Body of pancreas (tissue), 4 donors: ENCODE measurements at places on chromosomes 11 and 22. TPM values are rescaled to one million over a fixed set of nuclear protein-coding genes. Genes with fewer than 3 reads are reported as not detected.

GRCh38 chr11:83687787-83688186 is 401.6 kb upstream of the CCDC90B start:
- DNase-seq: no peak
- H3K27me3 ChIP-seq: no peaks in the 10 kb centered on the region
- no peak overlapping the region for H3K4me3 ChIP-seq
- H3K4me1 ChIP-seq: peaks cover 10% of the 10 kb centered on the region
- H3K27ac ChIP-seq: no peak overlapping the region
- H3K36me3 ChIP-seq: no peaks in the 10 kb centered on the region

DNA sequence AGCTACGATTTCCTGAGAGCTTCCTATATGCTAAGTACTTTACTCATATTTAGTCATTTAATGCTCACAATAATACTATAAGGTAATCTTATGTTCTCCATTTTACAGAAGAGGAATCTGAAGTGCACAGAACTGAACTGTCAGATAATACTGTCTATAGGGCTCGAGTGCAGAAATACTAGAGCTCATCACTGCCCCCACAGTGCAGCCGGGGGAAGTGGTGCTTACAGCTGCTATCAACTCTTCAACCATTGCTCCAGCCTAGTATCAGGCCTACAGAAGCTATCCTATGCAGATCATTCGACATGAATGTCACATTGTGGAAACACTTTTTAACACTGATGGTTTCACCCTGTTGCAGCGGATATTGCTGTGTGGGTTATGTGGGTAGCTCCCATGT is 929.9 kb downstream of the NTM start:
- H3K36me3 ChIP-seq: no peaks in the 10 kb centered on the region
- H3K4me1 ChIP-seq: no peaks in the 10 kb centered on the region
- no peaks in the 10 kb centered on the region for H3K27me3 ChIP-seq
- no peak overlapping the region for H3K27ac ChIP-seq
- H3K4me3 ChIP-seq: no peak overlapping the region

The APOC3 gene
- total RNA-seq: not detected

GRCh38 chr11:75784085-75784478 is 15.5 kb downstream of the DGAT2 start:
- DNase-seq: no peak
- no peak overlapping the region for H3K4me3 ChIP-seq

DNA sequence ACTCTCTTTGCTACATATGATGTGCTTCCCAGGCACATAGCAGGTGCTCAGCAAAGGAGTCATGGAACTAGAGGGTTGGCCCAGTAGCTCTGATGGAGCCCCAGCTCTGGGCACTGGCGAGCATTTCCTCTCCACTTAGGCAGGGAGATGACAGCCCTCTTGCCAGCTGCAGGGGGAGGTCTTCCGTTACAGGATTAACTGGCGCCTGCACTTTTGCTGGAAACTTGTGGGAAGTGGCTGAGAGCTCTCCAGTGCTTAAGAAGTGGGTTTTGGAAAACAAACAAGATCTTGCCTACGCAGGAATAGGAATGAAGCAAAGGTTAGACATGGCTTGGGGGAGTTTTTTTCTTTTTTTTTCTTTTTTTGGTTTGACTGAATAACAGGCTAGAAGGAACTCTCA is 75.5 kb downstream of the MICAL2 start:
- H3K4me3 ChIP-seq: no peak overlapping the region
- H3K36me3 ChIP-seq: no peaks in the 10 kb centered on the region
- no peaks in the 10 kb centered on the region for H3K4me1 ChIP-seq
- no peaks in the 10 kb centered on the region for H3K27me3 ChIP-seq
- H3K27ac ChIP-seq: no peak overlapping the region
- no peak for DNase-seq

GRCh38 chr11:59413646-59414045 is 12.6 kb downstream of the OR5A2 start:
- no peak for DNase-seq
- H3K4me3 ChIP-seq: no peak overlapping the region
- H3K27ac ChIP-seq: no peak overlapping the region
- no peaks in the 10 kb centered on the region for H3K36me3 ChIP-seq
- no peaks in the 10 kb centered on the region for H3K27me3 ChIP-seq
- no peaks in the 10 kb centered on the region for H3K4me1 ChIP-seq

DNA sequence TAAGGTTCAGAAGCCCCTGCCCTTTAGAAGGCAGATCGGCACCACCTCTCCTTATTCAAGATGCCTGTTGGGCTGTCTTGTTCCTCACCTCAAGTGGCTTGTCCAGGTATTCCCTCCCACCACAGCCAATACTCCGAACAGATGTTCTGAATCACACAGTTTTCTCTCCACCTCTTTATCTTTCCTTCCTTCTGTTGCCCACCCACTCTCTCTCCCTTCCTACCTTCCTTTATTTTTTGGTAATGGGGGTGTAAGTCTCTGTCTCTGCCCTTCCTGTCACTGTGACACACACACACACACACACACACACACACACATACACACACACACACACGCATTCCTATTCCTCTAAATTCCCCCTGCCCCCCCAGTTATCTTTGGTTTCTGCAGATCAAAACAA is 8.4 kb downstream of the BEST1 start:
- H3K27me3 ChIP-seq: no peaks in the 10 kb centered on the region
- no peaks in the 10 kb centered on the region for H3K36me3 ChIP-seq
- H3K4me1 ChIP-seq: peaks cover 40% of the 10 kb centered on the region
- DNase-seq: no peak
- H3K27ac ChIP-seq: no peak overlapping the region

DNA sequence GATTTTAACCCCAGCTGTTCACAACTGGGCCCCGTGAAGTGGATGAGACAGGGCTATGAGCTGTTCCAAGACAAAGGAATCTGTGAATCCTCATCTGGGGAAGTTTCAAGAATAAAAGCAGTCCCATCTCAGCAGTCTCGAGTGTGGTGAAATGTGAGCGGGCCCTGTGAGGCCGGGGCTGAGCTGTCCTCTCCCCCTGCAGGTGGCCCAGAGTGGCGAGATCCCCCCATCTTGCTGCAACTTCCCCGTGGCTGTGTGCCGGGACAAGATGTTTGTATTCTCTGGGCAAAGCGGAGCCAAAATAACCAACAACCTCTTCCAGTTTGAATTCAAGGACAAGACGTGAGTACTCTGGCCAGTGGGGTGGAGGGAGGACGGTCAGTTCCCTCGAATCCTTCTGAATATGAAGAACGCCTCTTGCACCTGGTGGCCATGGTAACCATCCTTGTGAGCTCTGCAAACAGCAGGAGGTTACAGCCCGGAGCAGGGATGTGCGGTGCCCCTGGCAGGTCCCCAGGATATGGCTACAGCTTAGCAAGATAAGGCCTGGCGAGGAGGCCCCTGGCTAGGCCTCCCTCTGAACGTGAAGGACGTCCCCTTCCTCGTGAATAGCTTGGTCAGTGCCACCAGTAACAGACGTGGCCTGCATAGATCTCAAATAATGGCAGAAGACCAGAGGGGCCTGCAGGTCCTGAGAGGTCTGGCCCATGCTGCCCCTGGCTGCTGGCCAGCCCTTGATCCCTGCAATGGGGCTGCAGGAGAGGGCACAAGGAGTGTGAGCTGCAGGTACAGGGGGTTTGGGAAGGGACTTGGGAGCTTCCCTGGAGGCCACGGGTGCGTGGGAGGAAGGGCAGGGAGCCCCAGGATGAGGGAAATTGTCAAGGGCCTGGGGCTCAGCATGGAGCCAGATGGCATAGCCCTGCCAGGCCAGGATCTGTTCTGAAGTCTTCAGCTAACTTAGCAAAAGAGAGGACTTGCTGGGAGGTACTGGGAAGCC is 8.4 kb downstream of the LZTR1 start:
- DNase-seq: no peak
- H3K36me3 ChIP-seq: peaks cover 8% of the 10 kb centered on the region
- no peaks in the 10 kb centered on the region for H3K4me1 ChIP-seq
- no peaks in the 10 kb centered on the region for H3K27me3 ChIP-seq
- H3K4me3 ChIP-seq: no peak overlapping the region
- no peak overlapping the region for H3K27ac ChIP-seq

The TRIM6 gene
- 2.6 TPM for total RNA-seq

The MS4A4E gene
- not detected for total RNA-seq

The NXPE4 gene
- not detected for total RNA-seq

DNA sequence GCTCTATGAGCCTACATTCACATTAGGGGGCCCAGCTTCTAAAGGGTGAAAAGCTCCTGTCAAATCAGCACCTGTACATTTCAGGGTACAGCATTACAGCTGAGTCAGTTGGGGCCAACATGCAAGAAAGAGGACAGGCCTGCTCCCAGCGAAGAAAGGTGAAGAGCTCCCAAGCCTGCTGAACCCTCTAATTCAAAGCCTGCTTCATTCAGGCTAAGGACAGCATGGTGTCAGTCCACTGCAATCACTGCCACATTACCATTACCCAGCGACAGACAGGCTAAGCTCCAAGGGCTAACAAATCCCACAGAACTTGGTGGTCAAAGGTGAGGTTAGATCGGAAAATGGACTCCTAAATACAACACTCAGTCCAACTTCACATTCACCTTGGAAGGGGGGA is 65.4 kb upstream of the CHRM4 start:
- no peak overlapping the region for H3K4me3 ChIP-seq
- H3K4me1 ChIP-seq: no peaks in the 10 kb centered on the region
- H3K27ac ChIP-seq: no peak overlapping the region
- no peak for DNase-seq
- no peaks in the 10 kb centered on the region for H3K27me3 ChIP-seq
- H3K36me3 ChIP-seq: no peaks in the 10 kb centered on the region

GRCh38 chr11:132858223-132858622 is 674.1 kb downstream of the OPCML start:
- DNase-seq: no peak
- no peaks in the 10 kb centered on the region for H3K36me3 ChIP-seq
- H3K4me1 ChIP-seq: no peaks in the 10 kb centered on the region
- no peak overlapping the region for H3K4me3 ChIP-seq

DNA sequence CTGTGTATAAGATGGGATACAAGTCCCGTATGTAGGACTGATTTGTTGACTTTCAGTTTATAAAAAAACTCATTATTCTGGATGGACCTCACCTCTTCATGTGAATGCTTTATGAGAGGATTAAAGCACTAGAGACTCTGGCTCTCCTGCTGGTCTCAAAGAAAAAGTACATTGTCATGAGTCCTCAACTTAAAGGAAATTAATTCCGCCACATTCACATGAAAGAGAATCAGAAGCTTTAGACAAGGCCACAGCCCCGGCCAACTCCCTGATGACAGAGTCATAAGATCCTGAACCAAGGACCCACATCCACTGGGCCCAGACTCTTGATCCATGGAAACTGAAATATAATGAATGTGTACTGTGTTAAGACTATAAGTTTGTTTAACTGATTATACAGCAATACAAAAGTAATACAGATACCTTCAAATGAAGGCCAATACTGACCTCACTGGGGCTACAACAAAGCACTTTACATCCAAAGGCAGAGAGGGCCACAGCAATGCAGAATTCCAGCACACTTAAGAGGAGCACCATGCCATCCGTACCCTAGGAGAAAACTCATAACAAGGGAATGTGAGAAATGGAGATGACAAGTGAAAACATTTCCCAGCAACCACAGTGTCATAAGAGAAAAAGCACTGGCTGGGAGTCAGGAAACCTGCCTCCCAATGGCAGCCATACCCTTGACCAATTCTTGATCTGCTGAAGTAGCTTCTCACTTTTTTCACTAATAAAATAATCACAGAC is 25.4 kb upstream of the MS4A6A start:
- no peaks in the 10 kb centered on the region for H3K36me3 ChIP-seq
- no peak overlapping the region for H3K4me3 ChIP-seq
- no peak overlapping the region for H3K27ac ChIP-seq

The ADM2 gene
- 8.2 TPM for total RNA-seq
